ENCODE measurements at places on chromosomes 6 and 20. TPM values are rescaled to one million over a fixed set of nuclear protein-coding genes. Genes with fewer than 3 reads are reported as not detected.

- no peak for DNase-seq
- H3K36me3 ChIP-seq, result no peaks in the 10 kb centered on the region
- H3K27ac ChIP-seq, result no peak overlapping the region
- H3K27me3 ChIP-seq, result no peaks in the 10 kb centered on the region
- no peaks in the 10 kb centered on the region for H3K4me1 ChIP-seq
- no peak overlapping the region for H3K4me3 ChIP-seq
Measured at GRCh38 chr6:166465003-166465399, 82.3 kb upstream of the MPC1 start.

DNA sequence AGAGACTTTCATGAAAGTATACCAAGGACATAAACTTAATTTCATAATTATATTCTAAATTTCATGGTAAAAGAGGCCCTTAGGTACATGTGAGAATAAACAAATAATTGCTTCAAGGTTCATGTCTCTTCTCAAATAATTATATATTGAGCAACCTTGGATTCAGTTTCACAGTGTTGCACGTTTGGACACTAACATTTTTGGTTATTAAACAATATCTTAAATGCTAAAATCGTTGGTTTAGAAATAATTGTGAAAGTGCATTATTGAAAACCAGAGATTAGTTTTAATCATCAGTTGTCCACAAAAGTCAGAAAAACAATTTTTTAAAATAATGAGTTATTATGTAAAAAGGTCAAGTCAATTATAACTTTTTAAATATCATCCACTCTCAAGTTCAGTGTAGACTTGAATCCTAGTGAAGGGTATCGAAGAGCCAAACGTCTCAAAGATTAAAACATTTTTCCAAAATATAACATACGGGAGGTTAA is 227.1 kb upstream of the DEFB112 start:
- H3K4me3 ChIP-seq, result no peak overlapping the region
- no peaks in the 10 kb centered on the region for H3K36me3 ChIP-seq
- H3K4me1 ChIP-seq, result no peaks in the 10 kb centered on the region
- no peak for DNase-seq
- no peaks in the 10 kb centered on the region for H3K27me3 ChIP-seq

DNA sequence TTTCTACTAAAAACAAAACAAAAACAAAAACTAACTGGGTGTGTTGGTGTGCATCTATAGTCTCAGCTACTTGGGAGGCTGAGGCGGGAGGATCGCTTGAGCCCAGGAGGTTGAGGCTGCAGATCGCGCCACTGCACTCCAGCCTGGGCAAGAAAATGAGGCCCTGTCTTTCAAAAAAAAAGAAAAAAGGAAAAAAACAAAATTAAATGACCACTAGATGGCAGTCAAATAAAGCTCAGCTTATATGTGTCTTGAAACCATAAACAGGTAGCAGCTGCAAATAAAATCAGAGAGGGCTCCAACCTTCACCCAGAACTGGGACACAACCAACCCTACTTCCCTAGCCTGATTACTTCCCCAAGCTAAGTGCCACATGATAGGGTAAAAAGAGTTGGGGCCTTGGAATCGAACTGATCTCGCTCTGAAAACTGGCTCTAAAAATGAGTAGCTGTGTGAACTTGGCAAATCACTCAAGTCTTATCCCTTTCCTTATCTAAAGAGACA is 67.1 kb upstream of the ADGRF4 start:
- no peak overlapping the region for H3K4me3 ChIP-seq
- no peak overlapping the region for H3K27ac ChIP-seq
- H3K36me3 ChIP-seq, result no peaks in the 10 kb centered on the region
- no peaks in the 10 kb centered on the region for H3K27me3 ChIP-seq

GRCh38 chr6:163709693-163710092 is 295.2 kb downstream of the QKI start:
- H3K36me3 ChIP-seq, result no peaks in the 10 kb centered on the region
- DNase-seq, result no peak

DNA sequence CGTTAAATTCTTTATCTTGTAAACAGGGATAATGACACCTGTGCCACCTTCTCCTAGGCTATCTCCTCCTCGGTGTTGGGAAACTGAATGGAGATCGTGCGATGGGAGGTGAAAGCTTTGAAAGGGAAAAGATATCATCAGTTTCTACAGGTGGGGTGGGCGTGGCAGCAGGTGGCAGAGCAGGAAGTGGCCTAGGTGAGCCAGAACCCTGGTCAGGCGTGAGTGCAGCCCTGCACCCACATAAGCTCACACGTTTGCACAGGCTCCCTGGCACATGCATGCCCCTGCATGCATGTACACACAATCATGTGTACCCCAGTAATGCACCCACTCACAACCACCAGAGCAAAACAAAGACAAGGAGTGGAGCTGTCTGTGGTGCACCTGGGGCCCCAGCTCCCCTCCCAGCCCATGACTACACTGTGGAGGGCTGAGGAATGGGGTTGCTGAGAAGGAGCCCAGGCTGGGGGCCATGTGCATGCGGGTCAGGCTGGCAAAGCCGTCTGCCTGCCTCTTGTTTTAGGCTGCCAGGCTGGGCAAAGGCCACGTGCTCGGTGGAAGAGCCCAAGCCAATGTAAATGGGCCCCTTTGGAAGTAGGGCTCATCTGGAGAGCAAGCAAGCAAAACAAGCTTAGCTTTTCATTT is 61.5 kb downstream of the TFAP2C start:
- no peaks in the 10 kb centered on the region for H3K27me3 ChIP-seq
- H3K27ac ChIP-seq, result no peak overlapping the region
- no peaks in the 10 kb centered on the region for H3K4me1 ChIP-seq

DNA sequence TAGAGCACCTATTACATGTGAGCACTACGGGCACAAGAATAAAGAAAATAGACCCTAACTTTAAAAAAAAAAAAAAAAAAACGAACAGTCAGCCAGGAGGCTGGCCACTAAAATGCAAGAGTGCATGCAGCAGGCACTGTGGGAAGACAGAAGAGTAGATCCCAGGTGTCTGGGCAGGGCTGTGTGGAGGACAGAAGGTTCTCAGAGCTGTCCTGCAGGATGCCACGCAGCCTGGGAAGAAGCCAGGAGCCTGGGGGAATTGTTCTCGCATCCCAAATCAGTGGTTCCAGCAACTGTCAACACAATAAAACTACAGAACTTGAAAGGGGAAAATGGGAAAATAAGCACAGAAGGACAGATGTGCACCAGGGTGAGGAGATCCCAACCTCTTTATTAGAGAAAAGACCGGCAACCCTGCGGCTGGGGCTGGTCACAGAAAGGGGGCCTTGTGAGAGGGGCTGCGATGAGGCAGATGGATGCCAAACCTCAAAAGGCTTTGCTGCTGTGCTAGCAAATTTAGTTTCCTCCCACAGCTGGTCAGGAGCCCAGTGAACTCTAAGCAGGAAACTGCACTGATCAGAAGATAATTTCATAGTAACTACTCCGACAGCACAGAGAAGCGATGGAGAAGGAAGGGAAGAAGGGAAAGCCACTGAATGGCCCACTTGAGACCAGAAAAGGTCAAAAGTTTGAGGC is 30.9 kb downstream of the MAP3K5 start:
- H3K36me3 ChIP-seq, result peaks cover 5% of the 10 kb centered on the region
- peak; percentile 34 for DNase-seq
- peak overlapping the region; percentile 38 for H3K4me3 ChIP-seq
- H3K4me1 ChIP-seq, result peaks cover 66% of the 10 kb centered on the region
- peak overlapping the region; percentile 21 for H3K27ac ChIP-seq
- no peaks in the 10 kb centered on the region for H3K27me3 ChIP-seq

- no peak overlapping the region for H3K27ac ChIP-seq
- H3K4me3 ChIP-seq, result no peak overlapping the region
- no peak for DNase-seq
- H3K27me3 ChIP-seq, result no peaks in the 10 kb centered on the region
Measured at GRCh38 chr20:45067558-45067957, 33.4 kb downstream of the KCNS1 start.

DNA sequence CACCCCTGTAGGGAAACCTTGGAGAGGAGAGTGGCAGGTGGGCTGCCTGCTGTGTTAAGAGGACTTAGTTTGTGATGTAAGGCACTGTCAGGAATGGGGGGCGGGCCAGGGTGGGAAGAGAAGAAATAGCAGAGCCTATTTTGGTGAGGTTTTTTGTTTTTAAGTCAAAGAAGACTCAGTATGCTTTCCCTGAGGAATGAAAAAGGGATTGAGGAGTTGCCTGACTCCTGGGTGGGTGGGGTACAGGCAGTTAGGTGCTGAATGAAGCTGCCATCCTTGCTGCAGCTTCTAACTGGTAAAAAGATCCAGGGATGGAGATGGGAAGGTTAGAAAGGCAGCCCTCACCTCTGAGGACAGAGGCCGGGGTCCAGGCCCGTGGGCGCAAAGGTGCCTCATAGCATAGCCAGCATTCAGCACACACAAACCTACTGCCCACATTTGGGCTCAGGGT is 37.9 kb downstream of the PLCG1 start:
- no peak for DNase-seq
- H3K4me1 ChIP-seq, result peaks cover 12% of the 10 kb centered on the region

DNA sequence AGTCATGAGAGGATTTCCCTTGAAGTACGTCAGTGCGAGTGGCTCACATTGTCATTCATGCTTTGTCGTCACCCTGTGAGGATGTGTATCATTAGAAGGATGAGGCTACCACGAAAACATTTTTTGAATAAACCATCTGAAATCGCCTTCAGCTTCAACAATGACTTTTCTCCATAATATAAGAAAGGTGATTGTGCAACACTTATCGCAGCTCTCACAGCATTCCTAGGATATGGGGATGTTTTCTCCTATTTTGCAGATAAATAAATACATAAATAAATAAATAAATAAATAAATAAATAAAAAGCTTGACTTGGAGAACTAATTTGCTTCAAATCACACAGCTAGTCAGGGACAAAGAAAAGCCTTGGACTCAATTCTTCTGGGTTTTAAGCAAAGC is 326.5 kb downstream of the FOXA2 start:
- H3K36me3 ChIP-seq, result no peaks in the 10 kb centered on the region
- DNase-seq, result no peak
- no peak overlapping the region for H3K27ac ChIP-seq
- H3K4me1 ChIP-seq, result no peaks in the 10 kb centered on the region
- no peak overlapping the region for H3K4me3 ChIP-seq
- no peaks in the 10 kb centered on the region for H3K27me3 ChIP-seq

GRCh38 chr20:58330687-58331086 is 21.2 kb downstream of the RAB22A start:
- no peak overlapping the region for H3K4me3 ChIP-seq
- H3K27me3 ChIP-seq, result no peaks in the 10 kb centered on the region
- DNase-seq, result no peak
- no peak overlapping the region for H3K27ac ChIP-seq
- peaks cover 30% of the 10 kb centered on the region for H3K36me3 ChIP-seq
- peaks cover 14% of the 10 kb centered on the region for H3K4me1 ChIP-seq

DNA sequence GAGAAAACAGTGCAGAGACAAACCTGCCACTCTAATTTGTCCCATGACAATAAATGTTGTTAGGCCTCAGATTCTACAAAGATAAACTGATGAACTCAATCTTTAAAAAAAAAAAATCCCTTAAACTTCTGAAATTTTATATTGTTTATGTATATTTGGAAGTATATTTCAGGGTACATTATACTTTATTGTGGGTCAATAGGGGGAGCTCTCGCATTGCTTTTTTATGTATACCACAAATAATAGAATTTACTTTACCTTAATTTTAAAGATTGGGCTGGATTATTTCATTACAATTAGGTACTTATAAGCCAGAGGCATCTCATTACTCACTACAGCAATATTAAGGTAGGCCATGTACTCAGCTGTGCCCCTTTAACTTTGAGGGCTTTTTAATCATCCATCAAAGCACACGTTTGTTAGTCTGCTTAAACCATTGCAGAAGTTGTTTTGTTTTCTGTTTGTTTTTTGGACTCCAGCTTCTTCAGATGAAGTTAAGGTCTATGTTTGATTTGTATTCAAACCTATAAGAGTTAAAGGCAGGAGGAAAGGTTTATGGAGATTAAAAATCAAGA is 56.3 kb upstream of the EYA4 start:
- H3K4me1 ChIP-seq, result no peaks in the 10 kb centered on the region
- no peak overlapping the region for H3K27ac ChIP-seq
- DNase-seq, result no peak
- no peak overlapping the region for H3K4me3 ChIP-seq
- no peaks in the 10 kb centered on the region for H3K36me3 ChIP-seq

DNA sequence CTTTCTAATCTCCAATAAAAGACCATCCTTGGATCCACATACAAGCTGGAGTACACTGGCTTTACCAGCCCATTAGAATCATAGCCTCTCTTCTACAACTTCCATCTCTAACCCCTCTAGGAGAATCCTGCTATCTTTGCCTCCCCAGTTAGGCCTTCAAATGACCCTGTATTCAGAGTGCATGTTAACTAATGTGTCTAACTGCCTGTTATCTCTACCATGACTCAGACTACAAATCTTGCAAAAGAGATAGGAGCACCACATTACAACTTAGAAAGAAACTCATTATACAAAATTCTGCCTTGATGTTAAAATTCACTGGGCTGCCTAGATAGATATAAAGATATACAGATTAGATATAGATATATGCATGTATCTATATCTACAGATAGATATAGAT is 28.2 kb downstream of the GPR63 start:
- no peaks in the 10 kb centered on the region for H3K36me3 ChIP-seq
- no peak overlapping the region for H3K27ac ChIP-seq
- H3K4me1 ChIP-seq, result peaks cover 4% of the 10 kb centered on the region
- no peak for DNase-seq
- H3K4me3 ChIP-seq, result no peak overlapping the region

DNA sequence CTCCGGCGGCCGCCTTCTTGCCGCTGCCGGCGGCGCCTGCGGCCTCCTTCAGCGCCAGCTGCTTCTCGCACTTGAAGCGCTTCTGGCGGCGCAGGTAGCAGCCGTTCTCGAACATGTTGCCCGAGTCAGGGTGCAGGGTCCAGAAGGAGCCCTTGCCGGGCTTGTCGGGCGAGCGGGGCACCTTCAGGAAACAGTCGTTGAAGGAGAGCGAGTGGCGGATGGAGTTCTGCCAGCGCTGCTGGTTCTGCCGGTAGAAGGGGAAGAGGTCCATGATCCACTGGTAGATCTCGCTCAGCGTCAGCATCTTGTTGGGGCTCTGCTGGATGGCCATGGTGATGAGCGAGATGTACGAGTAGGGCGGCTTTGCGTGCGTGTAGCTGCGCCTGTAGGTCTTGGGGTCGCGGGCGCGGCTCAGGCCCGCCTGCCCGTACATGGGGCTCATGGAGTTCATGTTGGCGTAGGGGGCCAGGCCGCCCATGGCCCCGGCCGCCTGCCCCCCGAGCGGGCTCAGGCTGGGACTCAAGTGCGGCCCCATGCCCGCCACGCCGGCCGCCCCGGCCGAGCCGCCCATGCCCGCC is 1.9 kb downstream of the FOXA2 start:
- H3K27ac ChIP-seq, result no peak overlapping the region
- H3K27me3 ChIP-seq, result peaks cover 64% of the 10 kb centered on the region
- no peak for DNase-seq

The PDE7B gene
- total RNA-seq, result 0.95 TPM

The SSR1 gene
- total RNA-seq, result 188 TPM

The ID4 gene
- not detected for total RNA-seq

The OR10C1 gene
- not detected for total RNA-seq

The INSM1 gene
- total RNA-seq, result not detected

The HLA-A gene
- total RNA-seq, result 2,531 TPM
